CD4-positive, alpha-beta T cell treated with Interleukin-15 for 4 hours (primary cell): ENCODE measurements at places on chromosomes 1 and 21.

- DNase-seq: peak; percentile 68
These were observed 257.7 kb upstream of the SGIP1 start for GRCh38 chr1:66276218-66276617.

GRCh38 chr1:94884106-94884505 is 42.8 kb downstream of the CNN3 start:
- DNase-seq: no peak

GRCh38 chr1:197914510-197914909 is 2.7 kb upstream of the LHX9 start:
- DNase-seq: no peak

GRCh38 chr1:222970711-222971110 is 155.9 kb downstream of the DISP1 start:
- no peak for DNase-seq

DNA sequence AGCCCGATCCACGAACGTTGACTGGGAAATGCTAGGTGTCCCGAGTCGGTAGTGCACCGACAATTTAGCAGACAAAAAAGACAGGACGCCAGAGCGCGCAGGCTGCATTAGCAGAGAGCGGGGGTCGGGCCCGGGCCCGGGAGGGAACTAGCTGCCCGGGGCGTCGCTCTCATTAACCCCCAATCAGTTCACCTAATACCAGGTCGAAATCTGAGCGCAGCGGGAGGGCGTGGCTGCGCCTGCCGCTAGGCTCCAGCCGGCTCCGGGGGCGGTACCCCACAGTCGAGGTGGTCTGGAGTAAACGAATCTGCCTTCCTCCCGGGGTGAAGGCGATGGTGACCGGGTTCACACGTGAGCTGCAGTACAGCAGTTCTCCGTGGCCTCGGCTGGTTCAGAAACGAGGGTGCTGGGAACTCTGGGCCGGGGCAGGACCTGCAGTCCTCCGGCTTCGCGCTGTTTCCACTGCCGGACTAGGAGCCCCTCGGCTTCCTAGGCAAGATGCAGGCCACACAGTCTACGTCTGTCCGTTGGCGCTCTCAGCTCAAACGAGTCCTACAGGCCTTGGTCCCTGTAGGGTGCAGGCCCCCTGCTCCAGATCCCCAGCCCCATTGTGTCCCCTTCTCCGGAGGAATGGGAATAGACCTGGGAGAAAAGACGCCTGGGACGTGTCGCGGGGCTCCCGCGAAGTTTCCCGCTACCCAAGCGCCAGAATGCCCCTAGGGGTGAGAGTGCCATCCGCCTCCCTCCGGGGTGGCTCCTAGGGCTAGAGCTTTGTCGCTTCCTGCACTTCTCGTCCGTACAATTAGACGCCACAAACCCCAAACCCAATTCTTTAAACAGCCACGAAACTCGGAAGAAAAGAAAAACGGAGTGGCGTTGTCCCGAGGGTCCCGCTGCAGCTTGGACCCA is 2.0 kb downstream of the GFI1 start:
- DNase-seq: peak; percentile 56

DNA sequence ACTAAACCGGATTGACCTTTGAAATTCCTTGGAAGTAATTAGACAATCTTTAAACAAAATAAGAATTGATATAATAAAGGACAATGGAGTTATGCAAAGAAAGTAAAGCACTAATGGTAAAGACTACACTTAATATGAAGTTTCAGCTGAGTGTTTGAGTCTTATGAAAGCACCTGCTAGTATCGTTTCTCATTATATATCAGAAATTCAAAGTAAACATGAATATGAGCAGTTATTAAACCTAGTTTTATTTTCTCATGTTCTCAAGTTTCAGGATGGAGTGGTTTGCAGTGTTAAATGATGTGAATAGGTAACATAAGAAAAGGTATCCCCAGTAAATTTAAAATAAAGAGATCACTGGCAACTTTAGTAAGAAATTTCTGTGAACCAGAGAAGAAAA is 188.6 kb downstream of the ZP4 start:
- no peak for DNase-seq

DNA sequence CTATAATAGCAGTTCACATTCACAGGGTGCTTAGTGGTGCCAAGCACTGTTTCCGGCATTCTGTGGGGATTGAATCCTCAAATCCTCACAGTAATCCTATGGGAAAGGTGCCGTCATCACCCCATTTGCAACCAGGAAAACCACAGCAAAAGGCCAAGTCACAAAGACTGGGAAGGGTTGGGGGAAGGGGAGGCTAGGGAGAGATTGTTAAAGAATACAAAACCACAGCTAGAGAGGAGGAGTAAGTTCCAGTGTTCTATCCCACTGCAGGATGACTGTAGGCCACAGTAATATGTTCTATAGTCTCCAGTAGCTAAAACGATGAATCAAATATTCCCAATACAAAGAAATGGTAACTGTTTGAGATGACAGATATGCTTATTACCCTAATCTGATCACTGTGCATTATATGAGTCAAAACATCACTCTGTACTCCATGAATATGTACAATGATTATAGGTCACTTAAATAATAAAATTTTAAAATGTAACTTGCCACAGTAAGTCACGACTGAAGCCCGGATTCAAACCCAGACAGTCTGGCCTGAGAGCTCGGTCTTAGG is 256.8 kb downstream of the TOMM20 start:
- DNase-seq: no peak

GRCh38 chr1:31434101-31434871 is 21.3 kb downstream of the SERINC2 start:
- no peak for DNase-seq

DNA sequence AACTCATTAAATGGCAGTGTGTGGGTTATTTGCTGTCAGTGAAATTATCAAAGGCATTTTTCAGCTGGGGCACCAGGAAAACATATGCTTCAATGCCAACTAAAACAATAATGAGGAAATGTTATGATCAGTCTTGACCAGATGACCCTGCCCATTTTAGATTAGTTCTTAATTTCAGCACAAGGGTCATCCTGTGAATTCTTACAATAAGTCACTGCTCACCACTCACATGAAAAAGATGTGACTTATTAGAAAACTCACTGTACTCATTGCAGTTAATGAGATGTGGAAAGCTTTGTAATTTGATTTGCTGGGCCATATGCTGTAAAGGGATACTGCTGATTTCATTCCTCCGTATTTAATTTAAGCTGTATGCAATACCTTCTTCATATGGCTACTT is 178.5 kb upstream of the LMO4 start:
- DNase-seq: no peak

DNA sequence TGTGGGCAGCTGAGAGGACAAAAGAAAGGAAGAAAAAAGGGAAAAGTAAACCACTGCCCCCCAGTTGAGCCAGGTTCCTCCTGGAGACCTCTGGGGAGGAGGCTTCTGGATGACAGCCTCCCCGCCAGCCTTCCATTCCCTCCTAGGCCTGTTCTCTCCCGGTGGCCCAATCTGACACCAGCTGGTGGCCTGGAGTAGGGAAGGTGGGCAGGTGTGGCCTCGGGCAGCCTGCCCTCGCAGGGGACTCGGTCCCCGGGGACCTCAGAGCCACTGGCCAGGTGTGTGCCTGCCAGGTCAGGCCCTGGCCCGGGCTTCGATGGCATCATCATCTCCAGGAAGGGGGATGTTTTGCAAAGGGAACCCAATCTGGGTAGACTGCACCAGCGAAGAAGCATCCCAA is 159.0 kb downstream of the CASZ1 start:
- no peak for DNase-seq

DNA sequence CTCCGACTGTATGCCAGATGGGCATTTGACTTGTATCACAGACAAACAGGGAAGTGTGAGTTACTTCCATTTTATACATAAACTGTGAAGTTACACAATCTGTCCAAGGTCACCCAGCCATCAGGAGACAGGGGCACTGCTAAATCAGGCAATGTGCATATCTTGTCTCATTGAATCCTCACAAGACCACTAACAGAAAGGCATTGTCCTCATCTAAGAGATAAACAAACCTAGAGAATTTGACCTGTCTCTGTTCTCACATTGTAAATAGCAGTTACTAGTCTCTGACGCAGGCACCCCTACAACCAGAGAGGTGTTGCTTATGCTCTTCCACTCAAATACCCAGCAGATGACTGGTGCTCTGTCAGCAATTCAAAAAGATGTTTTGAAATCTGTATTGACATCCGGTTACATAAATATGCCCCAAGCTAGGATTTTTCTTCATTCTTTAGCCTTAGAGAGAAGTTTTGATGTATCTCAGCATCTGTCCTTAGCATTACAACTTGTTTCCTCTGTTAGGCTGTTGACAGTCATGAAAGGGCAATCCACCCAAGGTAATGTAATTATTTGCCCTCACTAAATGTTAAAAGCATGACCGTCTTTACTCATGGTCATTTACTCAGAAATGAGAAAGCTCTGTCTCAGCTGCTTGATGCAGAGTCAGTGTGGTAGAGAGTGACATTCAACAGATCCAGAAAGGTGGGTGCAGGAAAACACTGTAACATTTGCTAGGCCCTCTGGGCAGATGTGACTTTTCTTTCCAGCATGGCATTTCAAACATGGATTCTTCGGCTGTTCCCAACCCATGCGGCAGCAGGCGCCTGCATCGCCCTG is 51.9 kb upstream of the ZNF326 start:
- DNase-seq: no peak

DNA sequence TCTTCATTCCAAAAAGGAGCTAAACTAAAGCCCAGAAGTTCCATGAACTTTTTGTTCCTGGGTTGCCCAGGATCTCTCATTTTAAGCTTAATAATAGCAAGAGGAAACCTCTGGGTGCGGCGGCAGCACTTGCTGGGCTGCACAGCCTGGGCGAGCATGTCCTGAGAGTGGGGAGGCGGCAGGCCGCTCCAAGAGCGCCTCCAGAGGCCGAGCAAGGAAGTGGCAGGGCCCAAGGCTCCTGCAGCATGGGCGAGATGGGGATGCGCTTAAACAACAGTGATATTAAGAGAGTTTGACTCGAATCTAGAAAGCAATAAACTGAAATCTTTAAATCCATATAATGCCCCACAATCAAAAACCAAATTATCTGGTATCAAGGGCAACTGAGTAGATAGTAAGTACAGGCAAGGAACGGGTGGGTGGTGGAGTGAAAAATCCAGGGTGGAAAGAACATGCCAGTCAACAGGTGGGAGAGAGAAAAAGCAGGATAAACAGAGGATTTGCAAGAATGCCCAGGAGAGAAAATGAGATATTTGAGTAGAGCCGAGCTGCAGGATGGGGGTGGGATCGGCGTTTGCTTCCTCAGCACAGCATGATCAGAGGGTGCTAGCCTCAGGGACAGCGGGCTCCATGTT is 14.1 kb upstream of the TNR start:
- no peak for DNase-seq

DNA sequence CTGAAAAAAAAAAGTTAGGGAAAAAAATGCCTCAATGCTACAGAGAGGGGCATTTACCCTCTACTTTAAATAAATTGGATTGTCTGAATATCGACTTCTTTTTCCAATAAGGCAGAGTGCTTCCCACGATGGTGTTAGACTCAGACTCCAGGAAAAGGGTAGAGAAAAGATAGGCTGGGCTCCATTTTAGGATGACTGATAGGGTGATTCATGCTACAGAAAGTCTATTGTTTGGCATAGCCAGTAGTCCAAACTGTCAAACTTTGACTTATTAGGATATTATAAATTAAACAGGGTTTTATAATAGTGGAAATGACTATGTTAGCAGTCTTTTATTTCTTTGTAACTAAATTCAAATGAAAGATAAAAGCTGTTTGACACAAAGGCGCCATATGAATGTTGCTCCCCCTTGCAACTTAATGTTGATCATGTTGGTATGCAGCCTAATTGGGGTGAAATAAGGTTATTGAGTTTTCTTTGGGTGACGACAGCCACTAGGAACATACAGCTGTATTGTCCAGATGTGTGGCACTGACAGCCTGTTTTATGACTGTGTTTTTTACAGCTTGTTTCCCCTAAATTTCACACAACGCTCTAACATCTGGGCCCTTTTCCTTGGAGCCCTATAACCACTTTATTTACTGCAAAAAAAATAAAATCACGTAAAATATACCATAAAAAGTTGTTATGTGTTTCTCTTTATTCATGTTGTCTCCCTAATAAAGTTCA is 69.3 kb downstream of the SPAG17 start:
- no peak for DNase-seq

DNA sequence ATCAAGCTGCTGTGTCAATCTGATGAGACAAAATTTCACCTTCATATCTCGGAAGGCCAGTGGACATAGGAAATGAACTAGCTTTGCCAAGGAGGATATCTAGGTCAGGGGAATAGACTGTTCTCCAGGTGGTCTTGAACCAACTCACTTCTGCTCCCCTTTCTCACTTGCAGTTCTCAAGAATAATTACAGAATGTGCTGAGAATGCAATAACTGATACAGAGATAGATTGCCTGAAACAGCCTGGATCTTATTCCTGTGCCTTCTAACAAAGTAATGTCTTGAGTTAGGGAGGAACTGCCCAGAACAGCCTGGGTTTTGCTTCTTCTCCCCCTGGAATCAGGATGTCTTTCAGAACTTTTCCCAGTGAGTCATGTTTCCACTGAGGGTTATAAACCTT is 636.7 kb downstream of the KCNT2 start:
- no peak for DNase-seq

DNA sequence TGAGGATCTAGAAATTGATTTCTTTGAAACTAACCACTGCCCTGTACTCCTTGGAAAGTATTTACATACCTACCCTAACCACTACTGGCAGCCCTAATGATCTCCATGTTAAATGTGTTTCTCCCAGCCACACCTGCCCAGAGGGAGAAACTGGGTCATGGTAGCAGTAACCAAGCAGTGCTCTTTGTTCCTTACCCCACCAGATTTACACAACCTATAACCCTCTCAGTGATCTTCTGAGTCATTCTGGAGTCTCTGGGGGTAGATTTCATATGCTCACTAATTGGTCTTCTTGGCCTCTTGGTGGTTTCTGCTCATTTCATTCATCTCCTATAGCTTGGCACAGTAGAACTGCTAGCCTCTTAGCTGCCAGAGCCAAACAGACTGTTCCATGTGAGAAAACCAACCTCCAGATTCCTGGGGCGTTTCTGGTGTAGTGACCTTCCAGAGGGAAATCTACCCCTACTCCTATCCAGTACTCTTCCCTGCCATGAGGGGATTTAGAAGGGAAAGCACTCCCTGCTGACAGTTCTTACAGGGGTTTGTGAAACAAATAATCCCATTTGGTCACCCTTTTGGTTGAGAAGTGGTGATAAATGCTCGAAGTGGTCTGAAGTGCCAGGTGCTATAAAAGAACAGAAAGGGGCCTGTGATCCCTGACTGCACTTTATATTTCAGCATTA is 36.2 kb upstream of the LRIG2 start:
- DNase-seq: no peak

DNA sequence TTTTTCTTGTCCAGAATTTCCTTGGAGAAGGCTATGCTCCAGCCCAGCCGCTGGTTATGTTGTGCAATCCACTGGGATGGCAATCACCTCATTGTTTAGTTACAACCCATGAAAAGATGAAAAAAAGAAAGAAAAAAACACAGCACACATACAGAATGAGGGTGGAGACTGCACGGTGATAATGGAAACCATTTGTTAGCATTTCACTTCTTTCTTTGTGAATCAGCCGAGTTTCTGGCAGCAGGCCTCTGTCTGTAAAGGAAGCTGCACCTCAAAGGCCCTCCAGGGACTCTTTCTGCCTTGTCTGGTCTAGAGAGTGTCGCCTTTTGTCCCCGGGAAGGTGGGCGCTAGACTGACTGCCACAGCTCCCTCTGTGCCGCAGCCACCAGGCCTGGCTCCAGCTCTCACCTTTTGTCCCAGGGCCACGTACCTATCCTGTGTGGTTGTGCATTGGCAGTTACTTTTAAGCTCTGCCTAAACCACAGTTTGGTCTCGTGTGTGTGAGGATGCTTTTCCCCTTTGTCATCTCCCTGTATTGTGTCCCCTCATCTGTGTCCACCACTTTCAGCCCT is 35.6 kb downstream of the NGF start:
- DNase-seq: no peak
